ENCODE measurements at places on chromosomes 7 and 10. TPM values are rescaled to one million over a fixed set of nuclear protein-coding genes. Genes with fewer than 3 reads are reported as not detected.

- peaks cover 32% of the 10 kb centered on the region for H3K4me1 ChIP-seq
- no peaks in the 10 kb centered on the region for H3K36me3 ChIP-seq
- DNase-seq = peak; percentile 78
Measured at GRCh38 chr7:134458341-134458805, 527 bp downstream of the AKR1B1 start.

The LRIT1 gene
- not detected for total RNA-seq

GRCh38 chr10:73865459-73866442 lies 8.6 kb downstream of the CAMK2G start:
- no peaks in the 10 kb centered on the region for H3K36me3 ChIP-seq
- H3K27ac ChIP-seq = no peak overlapping the region
- H3K27me3 ChIP-seq = no peaks in the 10 kb centered on the region
- DNase-seq = no peak
- no peak overlapping the region for H3K4me3 ChIP-seq

GRCh38 chr7:102193806-102194205 lies 92.9 kb upstream of the SH2B2 start:
- H3K4me1 ChIP-seq = no peaks in the 10 kb centered on the region
- DNase-seq = peak; percentile 14
- H3K36me3 ChIP-seq = peaks cover 5% of the 10 kb centered on the region
- no peak overlapping the region for H3K27ac ChIP-seq
- H3K4me3 ChIP-seq = no peak overlapping the region
- no peaks in the 10 kb centered on the region for H3K27me3 ChIP-seq

- H3K4me3 ChIP-seq = peak overlapping the region; percentile 33
- H3K36me3 ChIP-seq = no peaks in the 10 kb centered on the region
- peaks cover 38% of the 10 kb centered on the region for H3K4me1 ChIP-seq
- peak overlapping the region; percentile 5 for H3K27ac ChIP-seq
Measured at GRCh38 chr10:58952747-58953466, 223.5 kb upstream of the PHYHIPL start.

DNA sequence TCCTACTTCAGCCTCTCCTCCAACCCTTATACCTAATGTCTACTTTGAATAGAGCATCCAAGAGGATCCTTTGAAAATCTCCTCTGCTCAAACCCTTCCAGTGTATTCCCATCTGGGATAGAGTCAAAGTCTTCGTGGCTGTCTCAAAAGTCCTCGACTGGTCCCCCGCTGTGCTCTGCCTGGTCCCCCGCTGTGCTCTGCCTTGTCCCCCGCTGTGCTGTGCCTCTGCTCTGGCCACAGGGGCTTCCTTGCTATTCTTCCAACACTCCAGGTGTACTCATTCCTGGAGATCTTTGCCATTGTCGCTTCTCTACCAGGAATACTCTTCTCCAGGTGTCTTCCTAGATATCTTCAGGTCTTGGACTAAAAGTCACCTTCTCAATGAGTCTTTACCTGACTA lies 36.1 kb upstream of the COMMD3 start:
- no peak for DNase-seq
- no peak overlapping the region for H3K27ac ChIP-seq
- no peaks in the 10 kb centered on the region for H3K4me1 ChIP-seq

The AKR1C4 gene
- total RNA-seq = not detected

DNA sequence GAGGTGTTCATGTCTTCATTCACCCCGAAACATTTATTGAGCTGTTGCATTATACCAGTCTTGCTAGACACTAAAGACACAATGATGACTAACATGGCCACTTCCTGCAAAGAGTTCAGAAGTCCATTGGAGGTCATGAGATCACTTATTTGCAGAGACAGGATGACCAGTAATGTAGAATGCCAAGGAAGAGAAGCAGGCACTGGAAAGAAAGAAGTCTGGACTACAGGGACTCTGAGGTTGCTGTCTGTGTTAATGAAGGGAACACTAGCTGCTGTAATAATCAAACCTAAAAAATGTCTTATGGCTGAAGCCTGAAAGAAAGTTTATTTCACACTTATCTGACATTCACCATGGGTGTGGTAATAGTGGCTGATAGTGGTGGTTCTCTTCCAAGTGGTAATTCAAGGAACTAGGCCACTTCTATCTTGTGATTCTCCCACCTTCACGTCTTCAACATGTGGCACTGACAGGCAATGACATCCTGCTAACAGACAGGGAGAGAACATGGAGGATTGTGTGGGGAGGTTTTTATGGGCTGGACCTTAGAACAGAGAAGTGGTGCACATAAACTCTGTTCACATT lies 89.2 kb upstream of the MKLN1 start:
- peak overlapping the region; percentile 67 for H3K27ac ChIP-seq
- peak; percentile 84 for DNase-seq
- no peaks in the 10 kb centered on the region for H3K27me3 ChIP-seq
- H3K36me3 ChIP-seq = no peaks in the 10 kb centered on the region
- H3K4me3 ChIP-seq = no peak overlapping the region
- H3K4me1 ChIP-seq = peaks cover 29% of the 10 kb centered on the region

GRCh38 chr10:2949948-2950354 lies 117.4 kb upstream of the PFKP start:
- H3K36me3 ChIP-seq = no peaks in the 10 kb centered on the region
- DNase-seq = peak; percentile 89
- no peak overlapping the region for H3K27ac ChIP-seq
- H3K27me3 ChIP-seq = no peaks in the 10 kb centered on the region

DNA sequence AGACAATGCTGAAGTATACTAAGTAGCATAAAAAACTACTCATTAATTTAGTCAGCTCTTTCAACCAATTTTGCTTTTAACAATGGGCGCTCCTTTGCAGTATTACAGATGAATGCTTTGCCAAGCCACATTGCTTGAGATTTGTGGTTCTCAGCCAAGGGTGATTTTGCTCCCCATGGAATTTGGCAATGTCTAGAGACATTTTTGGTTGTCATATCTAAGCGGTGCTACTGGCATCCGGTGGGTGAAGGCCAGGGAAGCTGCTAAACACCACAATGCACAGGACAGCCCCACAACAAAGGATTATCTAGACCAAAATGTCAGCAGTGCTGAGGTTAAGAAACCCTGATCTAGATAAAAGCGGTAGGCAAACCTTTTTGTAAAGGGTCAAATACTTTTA lies 112.0 kb downstream of the UBE2H start:
- peak overlapping the region; percentile 44 for H3K27ac ChIP-seq
- H3K4me1 ChIP-seq = peaks cover 42% of the 10 kb centered on the region
- no peaks in the 10 kb centered on the region for H3K27me3 ChIP-seq
- peaks cover 7% of the 10 kb centered on the region for H3K36me3 ChIP-seq
- H3K4me3 ChIP-seq = no peak overlapping the region

The NPSR1 gene
- total RNA-seq = not detected

- no peak for DNase-seq
- no peak overlapping the region for H3K27ac ChIP-seq
- no peaks in the 10 kb centered on the region for H3K27me3 ChIP-seq
- H3K36me3 ChIP-seq = no peaks in the 10 kb centered on the region
- no peak overlapping the region for H3K4me3 ChIP-seq
Measured at GRCh38 chr7:114689406-114689805, 232.5 kb upstream of the MDFIC start.

The WDR86 gene
- 0.25 TPM for total RNA-seq

- peak overlapping the region; percentile 55 for H3K4me3 ChIP-seq
- H3K36me3 ChIP-seq = no peaks in the 10 kb centered on the region
- H3K27me3 ChIP-seq = peaks cover 3% of the 10 kb centered on the region
- peak; percentile 40 for DNase-seq
- no peak overlapping the region for H3K27ac ChIP-seq
- no peaks in the 10 kb centered on the region for H3K4me1 ChIP-seq
Measured at GRCh38 chr10:80535671-80536360, 1.9 kb upstream of the SH2D4B start.

DNA sequence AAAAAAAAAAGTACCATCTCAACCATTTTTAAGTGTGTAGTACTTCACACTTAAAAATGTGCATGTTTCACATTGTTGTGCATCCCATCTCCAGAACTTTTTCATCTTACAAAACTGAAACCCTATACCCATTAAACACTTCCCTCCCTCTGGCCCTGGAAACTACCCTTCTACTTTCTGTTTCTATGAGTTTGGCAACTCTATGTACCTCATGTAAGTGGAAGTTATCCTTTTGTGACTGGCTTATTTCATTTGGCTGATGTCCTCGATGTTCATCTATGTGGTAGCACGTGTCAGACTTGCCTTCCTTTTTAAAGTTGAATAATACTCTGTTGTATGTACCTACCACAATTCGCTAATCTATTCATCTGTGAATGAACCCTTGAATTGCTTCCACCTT lies 12.2 kb downstream of the KCNMA1 start:
- peaks cover 12% of the 10 kb centered on the region for H3K4me1 ChIP-seq
- H3K36me3 ChIP-seq = no peaks in the 10 kb centered on the region
- H3K4me3 ChIP-seq = no peak overlapping the region
- no peak for DNase-seq

GRCh38 chr10:11212288-11213085 lies 194.8 kb downstream of the CELF2 start:
- no peaks in the 10 kb centered on the region for H3K36me3 ChIP-seq
- H3K4me3 ChIP-seq = no peak overlapping the region
- DNase-seq = no peak
- no peak overlapping the region for H3K27ac ChIP-seq
- no peaks in the 10 kb centered on the region for H3K27me3 ChIP-seq
- no peaks in the 10 kb centered on the region for H3K4me1 ChIP-seq

The HNRNPA2B1 gene
- total RNA-seq = 125 TPM

GRCh38 chr7:55055479-55055878 lies 36.7 kb downstream of the EGFR start:
- H3K27me3 ChIP-seq = no peaks in the 10 kb centered on the region
- H3K4me3 ChIP-seq = no peak overlapping the region
- peak; percentile 91 for DNase-seq
- no peaks in the 10 kb centered on the region for H3K36me3 ChIP-seq

The SLC16A12 gene
- total RNA-seq = not detected

DNA sequence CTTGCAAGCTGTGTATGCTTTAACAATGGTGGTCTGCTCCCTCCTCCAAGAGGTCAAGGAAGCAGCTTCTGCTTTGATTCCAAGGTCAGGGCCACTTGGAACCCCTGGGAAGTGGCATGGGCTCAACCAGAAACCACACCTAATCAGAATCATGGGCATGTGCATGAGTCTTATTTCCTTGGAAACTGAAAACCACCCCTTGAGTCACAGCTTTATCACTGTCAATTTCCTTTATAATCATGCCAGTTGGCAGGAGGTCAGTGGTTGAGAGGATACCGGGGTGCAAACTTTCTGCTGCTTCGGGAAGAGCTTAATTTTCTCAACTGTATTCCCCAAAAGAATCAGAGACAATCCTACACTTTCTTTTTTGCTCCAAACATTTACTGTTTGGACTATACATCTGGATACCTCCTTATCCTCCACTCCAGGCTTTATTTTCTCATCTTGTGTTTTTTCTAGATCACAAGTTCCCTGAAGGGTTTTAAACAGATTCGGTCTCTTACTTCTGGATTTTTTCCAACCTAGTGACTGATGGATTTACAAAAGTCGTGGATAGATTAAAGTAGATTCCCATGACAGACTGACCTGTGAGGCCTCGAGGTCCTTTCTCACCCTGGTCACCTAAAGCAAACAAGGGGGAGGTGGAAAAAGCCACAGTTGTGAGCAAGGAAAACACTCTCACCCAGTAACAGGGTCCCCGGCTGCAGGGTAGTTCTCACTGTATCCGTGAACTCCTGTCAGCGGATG lies 36.0 kb downstream of the COL17A1 start:
- peaks cover 28% of the 10 kb centered on the region for H3K4me1 ChIP-seq
- no peak overlapping the region for H3K27ac ChIP-seq
- H3K4me3 ChIP-seq = no peak overlapping the region
- no peaks in the 10 kb centered on the region for H3K27me3 ChIP-seq

The C10orf71 gene
- total RNA-seq = not detected

- no peaks in the 10 kb centered on the region for H3K36me3 ChIP-seq
- H3K4me3 ChIP-seq = no peak overlapping the region
- DNase-seq = peak; percentile 67
- H3K27ac ChIP-seq = no peak overlapping the region
- peaks cover 4% of the 10 kb centered on the region for H3K27me3 ChIP-seq
Measured at GRCh38 chr10:69716711-69717560, 84.8 kb upstream of the COL13A1 start.

The ASIC3 gene
- not detected for total RNA-seq

DNA sequence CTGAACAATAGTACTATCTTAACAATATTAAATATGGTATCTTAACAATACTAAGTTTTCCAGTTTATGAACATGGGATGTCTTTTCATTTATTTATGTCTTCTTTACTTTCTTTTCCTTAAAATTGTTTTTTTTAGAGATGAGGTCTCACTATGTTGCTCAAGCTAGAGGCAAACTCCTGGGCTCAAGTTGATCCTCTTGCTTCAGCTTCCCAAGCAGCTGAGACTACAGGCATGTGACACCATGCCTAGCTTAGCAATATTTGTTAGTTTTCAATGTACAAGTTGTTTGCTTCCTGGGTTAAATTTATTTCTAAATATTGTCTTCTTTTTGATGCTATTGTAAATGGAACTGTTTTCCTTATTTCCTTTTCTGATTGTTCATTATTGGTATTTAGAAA lies 16.9 kb downstream of the CDH23 start:
- H3K27me3 ChIP-seq = peaks cover 13% of the 10 kb centered on the region
- H3K27ac ChIP-seq = no peak overlapping the region
- H3K36me3 ChIP-seq = no peaks in the 10 kb centered on the region
- DNase-seq = no peak
- H3K4me3 ChIP-seq = no peak overlapping the region
- H3K4me1 ChIP-seq = no peaks in the 10 kb centered on the region

DNA sequence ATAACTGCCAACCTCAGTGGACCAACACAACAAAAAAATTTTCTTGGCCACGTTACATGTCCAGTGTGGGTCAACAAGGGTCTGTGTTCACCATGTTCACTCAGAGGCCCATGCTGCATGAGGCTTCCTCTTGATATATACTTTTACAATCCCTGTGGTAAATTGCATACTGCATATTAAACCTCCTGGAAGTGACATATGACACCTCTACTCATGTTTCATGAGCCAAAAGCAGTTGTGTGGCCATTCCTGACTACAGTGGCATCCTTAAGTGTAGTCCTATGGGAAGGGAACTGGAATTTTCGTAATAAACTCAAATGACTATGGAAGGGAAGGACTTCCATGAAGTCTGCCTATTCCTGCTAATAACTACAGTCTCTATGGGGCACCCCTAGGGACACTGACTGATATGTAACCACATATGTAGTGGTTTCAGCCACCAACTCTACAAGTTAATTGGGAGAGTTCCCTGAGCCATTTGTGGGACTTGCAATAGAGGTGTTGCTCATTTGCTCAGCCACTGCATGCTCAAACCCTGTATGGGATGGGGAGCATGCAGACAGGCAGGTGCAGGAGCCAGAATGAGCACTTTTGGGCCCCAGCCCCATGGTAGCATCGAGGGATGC lies 9.7 kb downstream of the DYNC1I1 start:
- H3K36me3 ChIP-seq = no peaks in the 10 kb centered on the region
- H3K27ac ChIP-seq = no peak overlapping the region
- H3K4me3 ChIP-seq = no peak overlapping the region
- H3K4me1 ChIP-seq = no peaks in the 10 kb centered on the region
- no peaks in the 10 kb centered on the region for H3K27me3 ChIP-seq
- no peak for DNase-seq

- H3K36me3 ChIP-seq = no peaks in the 10 kb centered on the region
- no peaks in the 10 kb centered on the region for H3K4me1 ChIP-seq
- H3K4me3 ChIP-seq = no peak overlapping the region
- H3K27me3 ChIP-seq = no peaks in the 10 kb centered on the region
Measured at GRCh38 chr10:75091146-75091545, 20.3 kb upstream of the SAMD8 start.

The LRRN3 gene
- total RNA-seq = 0.43 TPM

GRCh38 chr7:128783143-128783861 lies 7.7 kb upstream of the OPN1SW start:
- H3K27ac ChIP-seq = no peak overlapping the region
- peaks cover 17% of the 10 kb centered on the region for H3K4me1 ChIP-seq
- no peaks in the 10 kb centered on the region for H3K27me3 ChIP-seq
- no peak overlapping the region for H3K4me3 ChIP-seq
- no peaks in the 10 kb centered on the region for H3K36me3 ChIP-seq

- no peak for DNase-seq
- H3K27ac ChIP-seq = no peak overlapping the region
- no peak overlapping the region for H3K4me3 ChIP-seq
Measured at GRCh38 chr7:77222065-77222464, 22.4 kb upstream of the FGL2 start.

The COL13A1 gene
- 17.3 TPM for total RNA-seq
